Activated CD4-positive, alpha-beta T cell treated with anti-CD3 and anti-CD28 coated beads, Interleukin-2, amount 50 U/mL, for 24 hours (primary cell): ENCODE measurements at places on chromosomes 3 and 15.
A peak's percentile ranks its signal among the peaks of the same experiment; 100 is the strongest.

- DNase-seq, result no peak
These were observed 58.4 kb downstream of the TMEM44 start for GRCh38 chr3:194574639-194575483.

- DNase-seq, result peak; percentile 70
These were observed 1.1 kb downstream of the TFG start for GRCh38 chr3:100710261-100710968.

DNA sequence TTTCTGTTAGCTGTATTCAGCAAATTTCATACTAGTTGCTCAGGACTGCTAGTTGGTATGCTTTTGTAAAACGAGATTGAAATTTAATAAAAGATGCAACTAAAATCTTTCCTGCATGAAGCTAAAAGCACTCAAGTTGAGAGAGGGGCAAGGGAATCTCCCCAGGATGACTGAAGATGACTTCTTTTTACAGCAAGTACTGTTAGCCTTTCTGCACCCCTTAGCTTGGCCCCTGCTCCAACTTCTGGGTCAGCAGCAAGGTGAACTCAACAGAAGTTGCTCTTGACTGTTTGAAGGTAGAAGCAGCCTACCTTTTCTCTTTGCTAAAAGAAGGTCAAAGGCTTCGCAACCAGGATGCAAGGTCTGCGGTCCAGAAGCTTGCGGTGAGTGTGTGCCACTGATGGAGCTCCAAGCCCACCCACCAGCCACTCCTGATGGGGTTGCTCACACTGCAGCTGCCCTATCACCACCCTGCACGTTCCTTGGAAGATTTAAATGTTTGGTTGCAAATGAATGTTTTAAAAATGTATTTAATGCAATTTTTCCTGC is 32.5 kb downstream of the NME9 start:
- DNase-seq, result no peak

GRCh38 chr15:60184579-60184978 is 180.5 kb downstream of the FOXB1 start:
- no peak for DNase-seq

- DNase-seq, result peak; percentile 76
These were observed 28.1 kb upstream of the CORO2B start for GRCh38 chr15:68550498-68551295.

DNA sequence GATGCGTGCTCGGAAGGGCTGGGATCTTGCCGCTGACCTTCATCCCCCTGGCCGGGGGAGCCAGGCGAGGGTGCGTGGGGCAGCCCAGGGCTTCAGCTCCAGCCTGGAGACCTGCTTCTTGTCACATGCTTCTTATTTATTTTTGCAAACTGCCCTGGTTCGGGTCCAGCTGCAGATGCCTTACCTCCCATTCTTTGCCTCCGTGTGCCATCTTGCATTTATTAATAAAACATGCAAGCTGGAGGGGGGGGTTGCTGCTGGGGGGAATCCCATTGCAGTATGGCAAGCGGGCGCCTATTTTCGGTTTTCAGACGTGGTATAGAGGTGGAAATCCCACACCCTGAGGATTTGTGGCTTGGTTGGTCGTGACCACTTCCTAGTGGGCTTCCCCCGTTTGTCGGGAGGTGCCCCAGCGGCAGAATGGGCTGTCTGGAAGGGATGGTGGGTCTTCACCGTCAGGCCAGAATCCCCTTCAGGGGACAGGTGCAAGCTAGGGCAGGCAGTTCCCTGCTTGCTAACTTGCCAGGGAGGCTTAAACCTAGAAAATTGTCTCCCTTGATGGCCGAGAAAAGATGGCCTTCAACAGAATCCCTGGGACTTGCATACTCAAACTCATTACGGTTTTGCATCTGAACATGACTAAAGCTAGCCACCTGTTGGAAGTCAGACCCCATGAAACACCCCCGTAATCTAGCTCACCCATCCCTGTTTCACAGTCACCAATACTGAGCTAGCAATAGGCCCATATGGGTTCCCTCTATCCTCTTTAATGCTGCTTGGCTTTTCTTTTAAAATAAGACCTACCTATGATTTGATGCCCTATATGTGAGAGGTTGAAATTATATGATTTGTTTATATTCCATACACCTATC is 569 bp downstream of the TMEM266 start:
- DNase-seq, result peak; percentile 23
